ENCODE measurements at places on chromosomes 11 and 22.
A peak's percentile ranks its signal among the peaks of the same experiment; 100 is the strongest.

DNA sequence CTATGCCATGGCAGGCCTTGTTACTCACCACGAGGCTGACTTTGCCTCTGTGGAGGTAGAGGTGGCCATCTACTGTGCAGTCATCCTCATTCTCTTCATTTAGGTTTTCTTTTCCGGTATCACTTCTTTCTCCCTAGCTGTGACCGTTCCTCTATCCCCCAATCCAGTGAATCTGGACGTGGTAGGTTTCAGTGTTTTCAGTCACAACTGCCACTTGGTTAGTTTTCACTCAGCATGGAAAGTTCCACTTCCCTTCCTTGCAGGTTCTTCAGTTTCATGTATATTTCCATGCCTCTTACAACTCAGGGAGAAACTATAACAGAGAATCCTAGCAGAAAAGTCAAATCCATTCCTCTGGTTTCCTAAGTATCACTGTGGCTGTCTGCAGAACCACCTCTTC lies 1.9 kb downstream of the HPS4 start:
- no peak for DNase-seq

- DNase-seq: no peak
Observed at GRCh38 chr11:7536100-7536499, 22.3 kb downstream of the PPFIBP2 start.

- no peak for DNase-seq
Observed at GRCh38 chr11:111010391-111011274, 234.9 kb upstream of the POU2AF2 start.

DNA sequence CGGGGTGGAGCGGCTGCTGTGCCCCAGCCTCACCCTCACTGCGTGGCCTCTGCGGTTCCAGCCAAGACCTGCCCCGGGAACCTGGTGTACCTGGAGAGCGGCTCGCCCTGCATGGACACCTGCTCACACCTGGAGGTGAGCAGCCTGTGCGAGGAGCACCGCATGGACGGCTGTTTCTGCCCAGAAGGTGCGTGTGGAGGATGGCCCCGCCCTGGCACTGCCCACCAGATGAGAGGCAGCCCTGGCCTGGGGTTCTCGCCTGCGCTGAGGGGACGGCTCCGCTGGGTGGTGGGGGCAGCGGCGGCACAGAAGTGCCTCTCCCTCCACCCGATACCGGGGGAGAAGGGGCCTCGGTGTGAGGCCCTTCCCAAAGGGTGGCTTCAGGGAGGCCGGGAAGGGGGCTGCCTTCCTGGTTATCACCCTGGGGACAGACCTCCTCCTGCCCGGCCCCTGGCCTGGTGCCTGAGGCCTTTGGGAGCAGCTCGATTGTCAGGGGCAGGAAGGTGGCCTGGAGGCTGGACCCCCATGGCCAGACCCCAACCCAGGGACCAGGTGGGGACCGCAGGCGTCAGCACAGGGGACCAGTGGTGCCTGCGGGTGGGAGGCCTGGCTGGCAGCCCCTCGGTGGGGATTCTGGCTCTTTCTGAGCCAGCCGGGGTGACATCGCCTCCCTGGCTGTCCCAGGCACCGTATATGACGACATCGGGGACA lies 7.1 kb downstream of the MUC2 start:
- DNase-seq: no peak

DNA sequence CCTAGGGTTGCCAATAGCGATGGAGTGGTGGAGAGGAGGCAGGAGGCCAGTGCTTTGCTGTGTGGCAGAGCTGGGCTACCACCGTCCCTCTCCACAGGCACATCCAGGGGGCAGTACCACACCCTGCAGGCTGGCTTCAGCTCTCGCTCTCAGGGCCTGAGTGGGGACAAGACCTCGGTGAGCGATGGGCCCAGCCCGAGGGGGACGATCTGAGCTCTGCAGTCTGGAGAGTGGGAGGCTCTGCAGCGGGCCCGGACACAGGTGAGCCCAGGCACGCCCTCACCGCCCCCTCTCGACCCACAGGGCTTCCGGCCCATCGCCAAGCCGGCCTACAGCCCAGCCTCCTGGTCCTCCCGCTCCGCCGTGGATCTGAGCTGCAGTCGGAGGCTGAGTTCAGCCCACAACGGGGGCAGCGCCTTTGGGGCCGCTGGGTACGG lies 2.5 kb downstream of the PKP3 start:
- DNase-seq: no peak

DNA sequence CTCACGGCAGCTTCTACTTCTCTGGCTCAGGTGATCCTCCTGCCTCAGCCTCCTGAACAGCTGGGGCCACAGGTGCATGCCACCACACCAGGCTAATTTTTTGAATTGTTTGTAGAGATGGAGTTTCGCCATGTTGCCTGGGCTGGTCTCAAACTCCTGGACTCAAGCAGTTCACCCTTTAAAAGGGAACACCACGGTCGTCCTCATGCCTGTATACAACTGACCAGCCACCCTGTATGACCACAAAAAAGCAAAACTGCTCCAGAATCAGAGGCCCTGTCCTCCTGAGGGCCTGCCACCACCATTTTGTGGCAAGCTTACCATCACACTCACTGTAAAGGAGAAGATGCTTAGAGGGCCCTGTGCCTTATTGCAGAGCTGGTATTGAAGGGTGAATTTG lies 2.2 kb downstream of the GLB1L3 start:
- peak; percentile 12 for DNase-seq

DNA sequence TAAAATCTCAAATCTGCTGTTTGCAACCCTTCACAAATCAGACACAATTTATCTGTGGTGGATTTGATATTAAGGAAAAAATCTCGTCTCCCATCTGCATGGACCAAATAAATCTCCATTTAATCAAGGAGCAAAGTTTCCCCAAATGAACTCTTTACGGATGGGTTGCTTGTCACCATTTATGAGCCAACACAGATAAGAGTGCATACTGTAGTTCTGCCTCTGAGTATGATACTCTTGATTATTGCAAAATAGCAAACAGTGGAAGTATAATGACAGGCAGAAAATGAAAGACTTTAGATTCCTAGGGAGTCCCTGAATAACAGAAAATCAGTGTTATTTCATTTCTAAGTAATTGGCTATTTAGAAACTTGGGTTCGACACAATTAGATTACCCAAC lies 1395.9 kb downstream of the FAM181B start:
- no peak for DNase-seq

Measured in activated CD4-positive, alpha-beta memory T cell treated with anti-CD3 and anti-CD28 coated beads, Interleukin-2, amount 10 ng/mL, durations not matched to agents 7 days and 5 days (primary cell).